ENCODE measurements at places on chromosomes 2 and 18.

DNA sequence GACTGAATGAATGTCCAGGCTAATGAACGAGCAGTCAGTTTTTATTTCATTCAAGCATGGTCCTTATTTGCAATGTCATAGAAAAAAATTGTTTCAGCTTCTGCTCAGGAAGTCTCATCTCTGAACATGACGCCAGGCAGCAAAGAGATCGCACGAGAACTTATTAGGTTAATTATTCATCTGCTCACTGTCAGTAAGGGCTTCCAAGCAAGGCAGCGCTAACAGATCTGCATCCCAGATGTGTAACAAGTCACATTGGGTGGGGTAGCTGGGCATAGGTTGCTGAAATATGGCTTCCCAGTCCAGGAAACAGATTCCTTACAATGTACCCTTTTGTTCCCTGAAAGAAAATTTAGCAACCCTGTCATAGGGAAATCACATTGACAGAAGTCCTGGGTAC lies 63.5 kb downstream of the ANKRD44 start:
- DNase-seq = no peak

GRCh38 chr18:76497021-76497420 lies 2.0 kb upstream of the ZNF516 start:
- no peak for DNase-seq

- no peak for DNase-seq
Observed at GRCh38 chr2:211344289-211344688, 787.9 kb downstream of the CPS1 start.

- no peak for DNase-seq
Observed at GRCh38 chr2:71576541-71576940, 123.2 kb downstream of the DYSF start.

- no peak for DNase-seq
Observed at GRCh38 chr2:41187376-41188122, 735.7 kb upstream of the SLC8A1 start.

GRCh38 chr2:64296695-64297346 lies 152.6 kb upstream of the PELI1 start:
- DNase-seq = no peak

DNA sequence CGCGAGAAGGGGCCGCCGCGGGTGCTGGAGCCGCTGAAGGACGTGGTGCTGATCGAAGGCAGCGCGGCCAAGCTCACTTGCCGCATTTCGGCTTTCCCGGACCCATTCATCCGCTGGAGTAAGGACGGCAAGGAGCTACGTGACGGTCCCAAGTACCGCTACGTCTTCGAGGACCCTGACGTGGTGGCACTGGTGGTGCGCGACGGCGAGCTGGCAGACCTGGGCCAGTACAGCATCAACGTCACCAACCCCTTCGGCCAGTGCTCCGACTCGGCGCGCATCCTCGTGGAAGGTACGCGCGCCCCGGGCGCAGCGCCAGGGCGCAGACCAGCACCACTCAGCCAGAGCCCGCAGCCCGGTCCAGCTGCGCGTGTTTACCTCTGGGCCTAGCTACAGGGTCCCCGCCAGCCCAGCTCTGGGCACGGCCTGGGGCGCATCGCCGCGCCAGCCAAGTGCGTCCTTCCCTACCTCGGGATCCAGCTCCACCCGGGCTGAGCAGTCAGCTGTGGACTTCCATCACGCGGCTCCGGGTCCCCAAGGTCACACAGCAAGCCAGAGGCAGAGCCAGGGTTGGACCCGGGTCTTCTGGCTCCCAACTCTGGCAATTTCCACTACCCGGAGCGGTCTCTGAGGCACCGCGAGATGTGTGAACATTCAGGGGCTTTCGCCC lies 1.7 kb upstream of the GMPPA start:
- no peak for DNase-seq

- no peak for DNase-seq
Observed at GRCh38 chr2:42921721-42922120, 129.3 kb upstream of the HAAO start.

GRCh38 chr2:6818012-6818411 lies 47.7 kb downstream of the CMPK2 start:
- no peak for DNase-seq

DNA sequence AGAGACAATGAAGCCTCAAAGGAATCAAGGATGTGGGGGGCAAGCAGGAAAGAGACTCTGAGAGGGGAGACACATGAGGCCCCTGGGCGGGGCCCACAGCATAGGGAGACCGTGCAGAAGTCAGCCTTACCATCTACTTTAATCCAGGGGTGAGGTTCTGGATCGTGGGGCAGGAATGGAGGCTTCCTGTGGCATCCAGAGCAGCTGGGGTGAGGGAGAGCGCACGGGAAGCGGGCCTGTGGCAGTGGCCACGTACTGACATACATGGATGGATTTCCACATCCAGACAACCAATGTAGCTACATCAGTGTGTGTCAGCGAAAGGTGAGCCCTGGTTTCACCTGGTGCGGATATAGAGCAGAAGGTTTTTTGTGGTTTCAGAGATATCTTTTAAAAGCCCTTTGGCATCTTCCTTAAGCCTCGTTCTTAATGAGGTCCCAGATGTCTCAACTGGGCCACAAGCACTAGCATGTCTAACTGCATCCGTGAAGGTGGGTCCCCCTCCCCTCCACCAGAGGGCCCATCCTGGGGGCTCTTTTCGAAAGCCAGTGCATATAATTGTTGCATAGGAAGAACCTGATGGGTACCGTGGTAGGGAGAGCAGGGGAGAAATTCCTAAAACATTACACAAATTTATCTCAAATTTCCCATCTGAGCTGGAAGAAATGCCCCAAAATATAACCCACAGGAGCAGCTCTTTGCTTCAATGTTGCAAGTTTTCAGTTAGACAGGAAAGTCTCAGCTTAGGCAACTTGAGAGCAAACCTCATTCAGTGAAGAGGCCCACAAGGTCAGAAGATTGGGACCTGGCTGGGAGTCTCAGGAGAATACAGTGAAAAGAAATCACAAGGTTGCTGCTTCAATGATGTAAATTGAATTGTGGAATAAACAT lies 90.9 kb downstream of the SP3 start:
- no peak for DNase-seq

DNA sequence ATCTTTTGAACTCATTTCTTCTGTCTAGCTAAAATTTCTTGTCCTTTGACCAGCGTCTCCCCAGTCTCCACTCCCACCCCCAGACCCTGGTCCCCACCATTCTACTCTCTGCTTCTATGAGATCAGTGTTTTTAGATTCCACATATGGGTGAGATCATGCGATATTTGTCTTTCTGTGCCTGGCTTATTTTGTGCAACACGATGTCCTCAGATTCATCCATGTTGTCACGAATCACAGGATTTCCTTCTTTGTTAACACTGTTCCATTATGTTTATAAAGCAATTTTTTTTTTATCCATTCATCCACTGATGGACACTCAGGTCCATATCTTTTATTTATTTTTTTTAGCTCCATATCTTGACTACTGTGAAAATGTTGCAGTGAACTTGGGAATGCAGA lies 16.0 kb upstream of the ACYP2 start:
- no peak for DNase-seq

DNA sequence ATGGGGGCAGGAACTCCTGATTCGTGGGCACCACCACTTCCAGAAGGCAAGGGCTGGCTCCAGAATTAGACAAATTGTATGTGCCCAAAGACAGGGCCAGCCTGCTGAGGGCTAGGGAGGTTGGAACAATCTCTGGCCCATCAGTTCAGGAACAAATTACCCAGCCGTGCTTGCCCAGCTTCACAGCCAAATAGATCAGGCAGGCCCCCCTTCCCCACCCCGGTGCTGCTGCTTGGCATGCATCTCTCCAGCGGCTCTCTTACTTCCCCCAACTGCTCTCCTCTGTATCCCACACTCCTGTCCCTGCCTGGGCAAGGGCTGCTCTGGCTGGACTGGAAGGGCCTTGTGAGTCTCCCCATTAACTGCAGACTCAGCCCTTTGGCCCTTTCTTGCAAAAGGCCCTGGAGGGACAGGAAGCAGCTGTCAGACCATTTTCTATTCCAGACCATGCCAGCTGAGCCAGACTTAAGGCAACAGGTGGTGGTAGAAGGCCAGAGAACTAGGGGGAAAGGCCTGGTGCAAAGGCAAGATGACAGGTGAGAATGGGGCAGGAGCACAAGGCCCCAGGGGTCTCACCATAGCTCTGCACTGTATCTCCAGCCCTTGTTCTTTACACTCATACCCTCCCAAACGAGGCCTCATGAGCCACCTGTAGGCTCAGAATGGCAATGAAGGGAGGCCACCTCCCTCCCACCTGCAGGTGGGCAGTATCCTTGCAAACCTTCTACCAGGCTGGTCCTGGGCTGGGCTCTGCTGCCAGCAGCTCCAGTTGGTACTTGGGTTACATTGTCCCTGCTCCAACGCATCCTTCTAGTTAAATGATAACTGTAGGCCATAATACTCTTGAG lies 30.7 kb upstream of the ACAA2 start:
- peak; percentile 66 for DNase-seq

DNA sequence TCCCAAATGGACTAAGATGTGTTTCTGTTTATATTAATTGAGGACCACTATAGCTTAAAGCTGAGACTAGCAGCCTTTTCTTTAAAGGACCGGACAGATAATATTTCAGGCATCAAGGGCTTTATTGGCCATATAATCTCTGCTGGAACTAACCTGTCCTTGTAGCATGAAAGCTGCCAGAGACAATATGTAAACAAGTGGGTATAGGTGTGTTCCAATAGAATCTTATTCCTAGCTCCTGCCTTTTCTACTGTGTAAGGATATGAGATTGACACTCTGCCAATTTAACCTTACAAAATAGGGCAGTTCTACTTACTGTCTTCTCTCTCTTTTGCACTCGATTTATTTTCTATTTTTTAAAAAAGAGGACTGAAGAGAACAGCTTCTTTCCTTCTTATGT lies 74.0 kb downstream of the RHBDD1 start:
- DNase-seq = no peak

DNA sequence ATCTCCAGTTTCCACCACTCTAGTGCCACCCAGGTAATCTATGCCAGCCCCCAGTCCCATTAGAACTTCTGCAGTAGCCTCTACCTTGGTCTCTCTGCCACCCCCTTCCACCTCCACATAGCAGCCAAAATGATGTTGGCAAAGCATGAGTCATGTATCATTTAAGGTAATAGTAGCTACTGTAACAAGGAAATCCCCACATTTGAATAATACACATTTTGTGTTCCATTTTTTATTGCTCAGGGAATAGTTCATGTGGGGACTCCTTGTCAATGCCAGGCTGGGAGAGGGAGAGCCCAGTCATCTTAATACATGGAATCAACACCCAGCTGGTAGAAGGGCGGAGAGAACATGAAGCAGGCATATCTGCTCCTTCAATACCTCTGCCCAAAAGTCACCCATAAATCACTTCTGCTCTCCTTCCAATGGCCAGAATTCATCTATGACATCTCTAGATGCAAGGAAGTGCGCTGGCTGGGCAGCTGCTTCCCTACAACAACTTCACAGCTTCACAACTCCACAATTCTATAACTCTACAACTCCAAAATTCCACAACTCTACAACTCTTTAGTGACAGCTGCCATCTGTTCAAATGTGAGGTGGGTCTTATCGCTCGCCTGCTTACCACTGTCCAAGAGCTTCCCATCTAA lies 70.6 kb upstream of the GLS start:
- no peak for DNase-seq

DNA sequence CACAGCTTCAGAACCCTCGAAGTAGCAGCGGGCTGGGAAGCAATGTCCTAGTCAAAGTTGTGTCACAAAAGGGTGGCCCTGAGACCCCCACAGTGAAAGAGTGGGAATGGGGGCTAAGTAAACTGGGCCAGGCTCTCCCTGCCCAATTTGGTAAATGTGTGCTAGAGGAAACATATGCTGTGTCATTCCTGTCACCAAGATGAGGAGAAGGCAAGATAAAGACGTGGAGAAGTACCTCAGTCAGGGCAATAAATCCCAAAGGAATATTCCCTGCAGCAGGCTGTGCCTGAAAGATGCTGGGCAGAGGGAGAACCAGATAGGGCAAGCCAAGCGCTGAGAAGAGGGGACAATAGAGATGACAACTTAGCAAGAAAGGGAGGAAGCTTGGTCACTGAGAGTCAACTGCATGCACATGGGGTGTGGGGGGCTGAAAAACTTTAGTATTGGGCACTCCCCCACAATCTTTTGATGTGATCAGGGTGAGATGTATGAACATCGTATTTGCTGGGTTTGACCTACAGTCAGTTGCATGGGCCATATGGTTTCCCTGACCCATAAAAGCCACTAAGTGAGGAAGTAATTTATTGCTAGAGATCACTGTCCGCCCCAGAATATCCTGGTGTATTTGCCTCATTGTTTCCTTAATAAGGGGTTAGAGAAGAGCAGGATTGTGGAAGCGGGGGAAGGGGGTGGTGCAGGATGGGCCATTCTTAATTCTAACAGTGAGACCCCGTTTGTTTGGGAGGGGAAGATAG lies 49.9 kb upstream of the CXCR4 start:
- DNase-seq = no peak

DNA sequence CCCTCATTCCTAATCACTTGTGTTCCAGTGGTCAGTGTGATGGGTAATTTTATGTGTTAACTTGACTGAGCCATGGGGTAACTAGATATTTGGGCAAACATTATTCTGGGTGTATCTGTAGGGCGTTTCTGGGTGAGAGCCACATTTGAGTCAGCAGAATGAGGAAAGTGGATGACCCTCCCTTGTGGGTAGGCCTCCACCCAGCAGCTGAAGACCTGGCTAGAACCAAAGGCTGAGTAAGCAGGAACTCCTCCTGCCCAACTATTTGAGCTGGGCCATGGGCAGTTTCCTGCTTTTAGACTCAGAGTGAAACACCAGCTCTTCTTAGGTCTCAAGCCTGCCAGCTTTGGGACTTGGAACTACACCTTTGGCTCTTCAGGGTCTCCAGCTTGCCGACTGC lies 141.8 kb downstream of the ACKR3 start:
- DNase-seq = peak; percentile 41

DNA sequence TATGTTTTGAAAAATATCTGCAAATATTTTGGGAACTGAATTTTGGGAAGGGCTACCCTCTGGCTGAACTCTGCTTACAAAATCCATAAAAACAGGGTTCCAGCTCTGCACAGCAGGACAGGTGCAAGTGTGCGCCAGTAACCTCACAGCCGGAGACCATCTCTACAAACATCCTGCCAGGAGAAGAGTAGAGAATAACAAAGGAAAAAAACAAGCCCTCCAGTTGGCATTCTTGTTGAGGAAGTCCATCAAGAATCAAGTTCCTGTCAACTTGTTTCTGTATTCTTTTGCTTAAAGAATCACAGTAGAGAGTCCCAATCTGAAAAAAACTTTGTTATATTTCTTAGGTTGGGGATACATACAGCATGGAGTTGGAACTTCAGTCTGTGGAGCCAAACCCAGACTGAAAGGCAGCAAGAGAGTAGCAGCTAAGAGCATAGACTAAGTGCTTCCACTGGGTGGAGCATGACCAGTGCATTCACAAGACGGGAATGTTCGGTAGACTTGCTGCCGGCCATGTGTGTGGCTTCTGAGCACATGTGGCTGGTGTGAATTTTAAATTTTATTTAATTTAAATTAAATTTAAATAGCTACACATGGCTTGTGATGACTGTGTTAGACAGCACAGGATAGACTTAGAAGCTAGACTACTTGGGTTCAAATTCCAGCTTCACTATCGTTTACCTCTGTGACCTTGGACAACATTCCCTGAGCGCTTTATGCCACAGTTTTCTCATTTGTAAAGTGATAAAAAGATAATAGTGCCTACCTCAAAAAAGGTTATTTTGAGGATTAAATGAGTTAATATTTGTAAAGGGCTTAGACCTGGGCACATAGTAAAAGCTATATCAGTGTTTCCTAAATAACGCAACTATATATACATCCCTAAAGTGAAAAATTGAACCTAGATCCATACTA lies 41.9 kb downstream of the SPTBN1 start:
- no peak for DNase-seq

GRCh38 chr2:35790292-35790691 lies 565.3 kb upstream of the CRIM1 start:
- no peak for DNase-seq

Measured in MM.1S (cell line).